ENCODE measurements at places on chromosomes 12 and 14.

DNA sequence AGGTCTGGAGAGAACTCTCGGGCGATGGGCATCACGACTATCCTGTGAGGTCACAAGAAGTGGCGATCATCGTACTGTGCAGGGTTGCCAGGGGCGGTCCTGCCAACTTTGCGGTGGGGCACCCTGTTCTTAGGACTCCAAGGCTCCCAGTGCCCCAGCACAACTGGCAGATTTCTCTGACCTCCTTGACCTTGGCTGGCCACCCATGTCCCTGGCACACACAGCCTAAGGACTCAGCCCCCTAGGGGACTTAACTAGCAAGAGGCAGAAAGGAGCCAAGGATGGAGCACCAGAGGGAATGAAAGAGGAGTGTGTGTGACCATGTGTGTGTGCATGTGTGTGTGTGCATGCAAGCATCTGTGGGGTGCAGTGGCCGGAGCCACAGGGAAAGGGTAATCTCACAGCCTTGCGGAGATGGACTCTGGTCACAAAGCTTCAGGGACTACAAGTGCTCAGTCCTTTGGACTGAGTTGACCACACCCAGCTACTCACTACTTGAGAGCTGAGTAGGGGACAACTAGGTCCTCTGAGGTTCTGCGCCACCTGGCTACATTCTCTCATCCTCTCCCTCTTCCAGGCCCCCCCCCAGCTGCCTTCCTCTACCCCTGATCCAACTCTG lies 13.7 kb downstream of the SLC48A1 start:
- DNase-seq = no peak

- DNase-seq = no peak
Measured at GRCh38 chr14:23137813-23138535, 18.9 kb upstream of the CEBPE start.

DNA sequence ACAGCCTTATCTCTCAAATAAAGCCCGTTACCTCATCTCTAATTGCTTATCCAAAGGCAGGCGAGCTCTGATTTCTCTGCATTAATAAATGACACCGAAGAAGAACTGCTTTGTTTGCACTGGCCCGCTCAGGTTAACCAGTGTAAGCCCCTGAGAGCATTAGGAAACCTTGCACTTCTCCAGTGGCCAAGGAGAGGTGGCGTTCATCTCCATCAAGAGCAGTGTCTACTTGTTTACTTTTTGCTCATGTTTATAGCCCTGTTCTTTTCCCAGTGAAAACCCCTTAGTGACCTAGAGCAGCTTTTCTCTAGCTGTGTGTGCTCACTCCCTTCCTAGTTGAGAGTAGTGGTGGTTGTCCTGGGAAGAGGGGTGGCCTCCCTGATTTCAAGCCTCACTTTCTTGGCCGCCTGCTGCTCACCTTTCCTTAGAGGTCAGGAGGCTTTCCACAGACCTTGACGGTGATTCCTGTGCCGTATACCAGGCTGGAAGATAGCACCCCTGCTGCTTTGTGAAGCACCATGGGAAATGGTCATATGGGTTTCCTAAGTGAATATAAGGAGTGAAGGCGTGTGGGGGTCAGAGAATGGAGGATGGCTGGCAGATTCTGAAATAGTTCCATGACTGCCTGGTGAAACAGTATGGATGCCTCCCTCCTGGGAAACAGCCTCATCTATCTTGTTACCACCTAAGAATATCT lies 16.6 kb downstream of the FBXW8 start:
- no peak for DNase-seq

DNA sequence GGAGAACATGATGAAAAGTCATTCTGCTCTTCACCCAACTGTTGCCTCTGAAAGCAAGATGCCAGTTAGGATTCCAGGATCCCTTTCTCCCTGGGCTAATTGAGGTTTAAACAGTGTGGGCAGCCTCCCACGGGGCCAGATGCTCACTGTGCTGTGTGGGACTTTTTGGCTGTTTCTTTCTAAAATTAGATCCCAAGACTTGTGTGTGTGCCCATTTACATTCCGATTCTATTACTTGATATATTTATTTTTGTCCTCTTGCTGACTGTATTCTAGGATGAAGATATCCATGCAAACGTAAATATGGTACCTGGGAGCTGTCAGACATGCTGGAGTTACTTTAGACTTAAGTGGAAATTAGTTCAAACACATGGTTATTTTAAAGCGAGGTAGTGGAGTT lies 6.2 kb downstream of the IFT43 start:
- DNase-seq = no peak

GRCh38 chr12:111359231-111359913 lies 9.5 kb downstream of the PHETA1 start:
- no peak for DNase-seq

DNA sequence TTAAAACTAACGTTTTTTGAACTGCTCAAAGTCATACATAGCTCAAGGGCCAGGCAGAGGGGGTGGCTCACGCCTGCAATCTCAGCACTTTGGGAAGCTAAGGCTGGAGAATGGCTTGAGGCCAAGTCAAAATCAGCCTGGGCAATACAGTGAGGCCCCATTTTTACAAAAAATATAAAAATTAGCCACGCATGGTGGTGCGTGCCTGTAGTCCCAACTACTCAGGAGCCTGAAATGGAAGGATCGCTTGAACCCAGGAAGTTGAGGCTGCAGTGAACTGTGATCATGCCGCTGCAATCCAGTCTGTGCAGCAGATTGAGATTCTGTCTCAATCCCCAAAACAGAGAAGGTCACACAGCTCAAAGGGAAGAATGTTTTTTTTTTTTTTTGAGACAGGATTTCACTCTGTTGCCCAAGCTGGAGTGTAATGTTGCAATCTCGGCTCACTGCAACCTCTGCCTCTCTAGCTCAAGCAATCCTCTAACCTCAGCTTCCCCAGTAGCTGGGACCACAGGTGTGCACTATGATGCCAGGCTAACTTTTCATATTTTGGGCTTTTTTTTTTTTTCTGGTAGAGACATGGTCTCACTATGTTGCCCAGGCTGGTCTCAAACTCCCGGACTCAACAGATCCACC lies 2.9 kb downstream of the RBM23 start:
- no peak for DNase-seq

- no peak for DNase-seq
Measured at GRCh38 chr12:15600223-15600935, 188.8 kb downstream of the EPS8 start.

DNA sequence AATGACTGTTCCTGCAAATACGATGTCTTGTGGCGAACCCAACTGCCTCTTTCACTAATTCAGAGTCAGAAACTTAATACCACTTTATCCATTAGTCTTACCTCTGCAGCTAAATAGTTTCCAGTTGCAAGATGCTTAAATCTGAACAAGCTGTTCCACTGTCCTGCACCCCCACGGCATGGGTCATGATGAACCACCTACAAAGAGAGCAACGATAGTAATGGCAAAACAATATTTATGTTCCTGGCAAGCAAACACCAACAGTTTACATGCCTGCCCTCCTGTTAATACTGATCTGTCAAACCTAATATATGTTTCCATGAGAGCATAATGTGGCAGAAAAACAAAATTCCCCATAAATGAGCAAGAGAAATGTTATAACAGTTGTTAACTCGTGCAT lies 121.9 kb downstream of the ITPR2 start:
- DNase-seq = no peak
